ENCODE measurements at places on chromosomes 2 and 18.

GRCh38 chr2:33782395-33783230 is 183.5 kb upstream of the FAM98A start:
- no peak for DNase-seq

GRCh38 chr2:162824304-162824703 is 14.3 kb downstream of the KCNH7 start:
- DNase-seq: no peak

- DNase-seq: no peak
Observed at GRCh38 chr2:62994206-62994605, 56.4 kb upstream of the OTX1 start.

GRCh38 chr2:161709428-161709827 is 85.2 kb downstream of the SLC4A10 start:
- DNase-seq: no peak

- no peak for DNase-seq
Observed at GRCh38 chr2:182587831-182588230, 128.2 kb upstream of the DNAJC10 start.

DNA sequence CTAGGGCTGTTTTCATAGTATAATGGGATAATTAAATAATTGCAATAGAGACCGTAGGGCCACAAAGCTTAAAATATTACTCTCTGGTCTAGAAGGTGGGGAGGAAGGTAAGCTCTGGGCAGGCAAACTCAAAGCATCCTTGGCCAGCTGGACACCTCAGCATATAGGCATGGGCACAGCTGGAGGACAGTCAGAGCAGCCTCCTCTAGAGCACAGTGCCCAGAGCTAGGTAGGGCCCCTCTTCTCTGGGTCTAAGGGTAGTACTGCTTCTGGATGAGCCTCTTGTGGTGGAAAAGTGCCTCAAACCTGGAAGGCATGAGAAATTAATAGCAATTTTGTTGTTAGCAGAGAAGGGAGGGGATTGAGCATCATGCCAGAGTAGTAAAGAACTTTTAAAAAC is 291.3 kb upstream of the FBXO11 start:
- DNase-seq: no peak

GRCh38 chr2:232744963-232745362 is 31.4 kb downstream of the KCNJ13 start:
- no peak for DNase-seq

GRCh38 chr2:73746015-73746876 is 9.1 kb upstream of the TPRKB start:
- DNase-seq: no peak

GRCh38 chr2:135952891-135953290 is 32.5 kb downstream of the DARS1 start:
- no peak for DNase-seq

- DNase-seq: no peak
Observed at GRCh38 chr2:28975671-28976070, 5.4 kb upstream of the TOGARAM2 start.

DNA sequence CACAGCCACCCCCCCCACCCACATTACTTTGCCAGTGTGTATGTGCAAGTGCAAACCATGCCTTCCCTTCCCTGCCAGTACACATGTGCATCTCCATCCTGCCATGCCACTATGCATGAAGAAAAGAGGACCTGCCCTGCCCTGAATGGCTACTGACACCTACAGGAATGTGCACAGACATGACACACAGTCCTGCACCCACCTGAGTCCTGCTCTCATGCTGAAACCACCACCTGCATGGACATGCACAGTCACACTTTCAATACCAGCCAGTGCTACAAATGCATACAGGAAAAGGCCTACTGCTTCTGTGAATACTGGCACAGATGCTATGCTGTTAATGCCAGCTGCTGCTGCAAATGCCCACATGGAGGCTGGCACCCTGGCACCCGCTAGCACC is 334.4 kb upstream of the DLGAP1 start:
- DNase-seq: no peak

- DNase-seq: no peak
Observed at GRCh38 chr18:28588884-28589549, 412.1 kb upstream of the CDH2 start.

DNA sequence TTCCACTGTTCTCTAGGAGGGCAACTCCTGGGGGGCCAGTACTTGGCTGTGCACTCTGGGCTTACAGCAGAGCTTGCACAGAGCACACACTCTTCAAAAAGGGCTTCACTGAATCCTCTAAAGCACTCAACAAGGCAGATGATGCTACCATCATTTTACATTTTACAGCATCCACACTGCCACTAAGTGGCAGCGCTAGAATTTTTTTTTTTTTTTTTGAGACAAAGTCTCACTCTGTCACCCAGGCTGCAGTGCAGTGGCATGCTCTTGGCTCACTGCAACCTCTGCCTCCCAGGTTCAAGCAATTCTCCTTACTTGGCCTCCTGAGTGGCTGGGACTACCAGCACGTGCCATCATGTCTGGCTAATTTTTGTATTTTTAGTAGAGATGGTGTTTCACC is 8.6 kb downstream of the AMMECR1L start:
- DNase-seq: no peak

- no peak for DNase-seq
Observed at GRCh38 chr18:43757273-43757672, 480.0 kb upstream of the SYT4 start.

DNA sequence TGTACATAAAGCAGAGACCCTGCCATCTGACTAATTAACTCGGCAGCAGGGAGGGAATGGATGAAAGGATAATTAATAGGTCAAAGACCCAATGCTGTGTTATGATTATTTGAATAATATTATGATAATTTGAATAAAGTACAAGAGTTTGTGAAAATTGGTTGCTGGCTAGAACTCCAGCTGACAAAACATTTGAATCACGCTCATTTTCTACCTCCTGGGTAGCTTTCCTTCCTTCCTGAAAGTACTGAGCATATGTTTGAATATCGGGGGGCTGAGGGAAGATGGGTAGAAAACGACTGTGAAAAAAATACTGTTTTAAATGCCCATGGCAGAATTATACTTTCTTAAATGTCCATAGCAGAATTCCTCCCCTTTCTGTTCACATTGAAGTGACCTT is 243.6 kb upstream of the RBMS1 start:
- no peak for DNase-seq

DNA sequence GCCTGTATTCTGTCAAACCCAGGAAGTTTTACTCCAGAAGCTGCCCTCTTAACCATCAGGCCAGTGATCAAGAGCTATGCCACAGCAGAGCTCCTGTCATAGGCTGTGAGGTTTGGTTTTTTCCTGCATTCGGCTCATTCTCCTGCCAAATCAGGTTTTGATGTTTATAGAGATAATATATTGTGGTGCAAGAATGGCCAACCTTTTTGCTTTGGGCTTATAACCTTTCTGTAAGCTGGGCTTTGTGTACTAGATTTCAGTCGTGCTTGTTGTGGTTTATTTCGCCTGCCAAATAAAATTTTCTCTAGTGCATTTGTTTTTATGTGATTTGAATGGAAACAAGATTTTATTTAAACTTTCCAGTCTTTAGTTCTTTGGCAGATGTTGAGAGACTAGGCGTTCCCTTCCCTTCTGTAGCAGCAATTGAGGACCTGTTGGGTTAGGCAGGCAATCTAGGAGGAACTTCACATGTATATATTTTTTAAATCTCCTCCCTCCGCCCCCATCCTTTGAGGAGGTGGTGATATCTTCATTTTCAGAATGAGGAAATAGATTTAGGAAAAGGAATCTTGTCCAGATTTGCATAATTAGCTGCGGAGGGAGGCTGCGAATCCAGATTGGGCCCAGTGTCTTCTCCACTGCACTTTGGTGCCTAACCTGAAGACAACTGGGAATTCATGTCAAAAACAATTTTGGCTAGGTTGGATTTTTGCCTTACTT is 2.6 kb downstream of the KDM3A start:
- no peak for DNase-seq

- DNase-seq: no peak
Observed at GRCh38 chr2:167790781-167791450, 456.5 kb downstream of the STK39 start.

DNA sequence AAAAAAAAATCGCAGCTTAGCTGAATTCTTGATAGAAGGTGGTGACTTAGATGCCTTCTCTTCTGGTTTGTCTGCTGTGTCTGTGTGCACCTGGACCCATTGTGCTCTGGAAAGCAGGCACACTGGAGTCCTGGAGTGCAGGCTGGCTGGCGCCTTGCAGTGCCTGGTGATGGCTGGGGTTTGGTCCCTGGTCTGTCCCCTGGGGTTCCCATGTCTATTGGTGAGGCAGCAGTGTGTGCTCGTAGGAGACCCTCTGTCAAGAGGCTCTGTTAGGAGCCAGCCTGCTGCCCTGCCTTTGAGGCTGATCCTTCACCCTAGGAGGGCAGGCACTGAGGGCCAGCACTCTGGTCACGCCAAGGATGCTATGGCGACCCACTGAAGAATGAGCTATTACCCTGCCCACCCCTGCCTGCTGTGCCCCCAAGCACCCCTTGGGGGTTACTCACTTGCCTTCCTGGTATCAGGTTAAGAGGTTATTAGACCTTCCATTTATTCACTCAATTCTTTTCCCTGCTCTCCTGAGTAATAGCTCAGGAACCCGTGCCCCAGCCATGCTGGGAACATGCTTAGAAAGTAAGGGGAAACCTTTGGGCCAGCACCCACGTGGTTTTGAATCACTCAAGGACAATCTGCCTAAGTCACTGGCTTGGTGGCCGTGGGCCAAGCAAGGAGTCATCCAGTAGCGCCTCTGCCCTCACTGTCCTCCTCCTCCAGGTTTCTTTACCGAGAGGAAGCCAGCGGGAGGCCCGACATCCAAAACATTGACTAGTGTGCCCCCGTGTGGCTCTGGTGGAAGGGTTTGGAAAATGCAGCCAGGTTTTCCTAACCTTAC is 284.5 kb downstream of the PRKCE start:
- DNase-seq: peak; percentile 14

DNA sequence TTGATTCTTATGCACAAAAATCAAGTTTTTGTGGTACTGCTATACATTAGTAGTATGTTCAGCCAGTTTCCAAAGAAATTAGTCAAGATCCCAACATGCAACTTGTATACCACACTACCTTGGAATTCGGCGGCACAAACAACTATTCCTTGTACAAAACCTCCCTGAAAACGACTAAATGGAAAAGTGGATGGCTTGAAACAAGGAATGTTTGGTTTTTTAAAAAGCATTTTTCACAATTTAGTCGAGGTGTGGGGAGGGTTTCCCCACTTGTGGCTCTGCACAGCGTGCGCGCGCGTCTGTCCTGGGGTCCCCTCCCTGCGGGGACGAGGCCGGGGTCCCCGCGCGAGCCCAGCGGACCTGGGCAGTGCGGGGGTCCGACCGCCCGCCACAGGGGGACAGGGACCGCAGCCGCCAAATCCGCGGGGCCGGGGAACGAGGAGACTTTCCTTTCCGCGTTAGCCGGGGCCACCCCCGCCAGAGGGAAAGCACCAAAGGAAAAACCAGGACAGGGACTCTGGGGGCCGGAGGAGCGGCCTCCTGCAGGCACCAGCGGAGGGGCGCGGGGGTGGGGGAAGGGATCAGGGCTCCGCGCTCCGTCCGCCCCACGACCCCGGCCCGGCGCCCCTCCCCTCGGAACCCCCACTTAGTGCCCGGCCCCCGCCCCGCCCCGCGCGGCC is 534 bp upstream of the SOCS6 start:
- DNase-seq: no peak

DNA sequence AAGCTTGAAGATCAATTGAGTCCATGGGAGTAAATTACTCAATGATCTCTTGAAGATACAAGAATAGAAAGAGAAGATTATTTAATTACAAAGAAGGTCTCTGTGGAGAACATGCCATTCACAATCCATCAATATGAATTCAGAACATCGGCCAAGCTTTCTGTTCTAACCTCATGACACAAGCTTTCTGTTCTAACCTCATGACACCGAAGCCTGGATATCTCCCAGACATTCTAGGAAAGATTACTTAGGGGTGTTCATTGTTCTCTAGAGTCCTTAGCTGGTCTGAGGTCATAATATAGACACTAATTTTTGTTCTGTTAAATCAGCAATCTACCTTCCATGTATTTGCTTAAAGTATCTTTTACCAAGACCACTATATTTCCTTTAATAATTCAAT is 95.5 kb downstream of the RDH14 start:
- no peak for DNase-seq

GRCh38 chr2:37916512-37917082 is 8.5 kb upstream of the RMDN2 start:
- no peak for DNase-seq

DNA sequence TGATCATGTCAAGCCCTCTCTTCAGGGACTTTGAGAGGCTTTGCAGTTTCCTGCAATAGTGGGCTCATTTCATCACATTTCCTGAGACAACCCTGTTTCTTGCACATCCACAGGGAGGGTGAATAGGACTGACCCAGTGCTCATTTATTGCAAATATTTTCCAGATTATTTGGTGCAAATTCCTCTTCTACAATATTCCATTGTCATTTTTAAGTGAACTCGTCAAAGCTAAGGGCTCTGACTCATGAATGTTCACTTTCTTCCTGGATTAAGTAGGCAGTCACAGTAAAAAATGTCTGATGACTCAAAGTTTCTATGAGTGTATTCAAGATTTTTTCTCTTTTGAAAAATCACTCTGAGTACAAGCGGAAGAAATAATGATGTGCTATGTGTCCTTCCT is 225.5 kb upstream of the GALNT5 start:
- no peak for DNase-seq

DNA sequence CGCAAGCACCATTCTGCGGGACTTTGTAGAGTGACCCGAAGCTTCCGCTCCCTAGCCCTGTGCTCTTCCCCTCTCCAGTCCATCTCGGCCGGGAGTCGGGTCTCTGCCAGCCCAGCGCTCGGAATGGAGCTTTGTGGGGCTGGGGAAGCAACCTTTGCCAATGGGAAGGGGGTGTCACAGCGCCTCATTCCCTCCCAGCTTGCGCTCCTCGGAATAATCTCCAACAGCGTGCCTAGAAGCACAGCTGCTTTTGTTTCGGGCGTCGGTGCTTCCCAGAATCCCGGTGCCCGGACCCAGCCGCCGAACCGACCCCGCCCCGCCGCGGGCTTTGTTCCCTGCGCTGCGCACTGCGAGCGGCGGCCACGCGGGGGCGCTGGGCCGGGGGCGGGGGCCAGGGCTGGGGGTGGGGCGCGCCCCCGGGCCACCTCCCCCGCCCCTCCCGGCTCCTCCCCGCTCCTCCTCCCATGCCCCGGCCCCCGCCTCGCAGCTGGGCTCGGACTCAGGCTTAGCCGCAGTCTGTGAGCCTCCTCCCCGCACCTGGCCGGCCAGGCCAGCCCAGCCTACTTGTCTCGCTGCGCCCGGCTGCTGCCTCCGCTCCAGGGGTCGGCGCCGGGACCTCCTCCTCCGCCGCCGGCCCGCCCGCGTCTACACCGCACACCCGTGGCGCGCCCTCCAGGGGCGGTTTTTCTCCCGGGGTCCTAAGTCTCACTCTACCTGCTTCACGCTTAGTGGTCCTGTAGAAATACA is 77.7 kb upstream of the SMAD2 start:
- DNase-seq: peak; percentile 34

GRCh38 chr2:11481789-11482472 is 16.0 kb upstream of the E2F6 start:
- DNase-seq: no peak
